ENCODE measurements at places on chromosomes 2 and 18. TPM values are rescaled to one million over a fixed set of nuclear protein-coding genes. Genes with fewer than 3 reads are reported as not detected.
A peak's percentile ranks its signal among the peaks of the same experiment; 100 is the strongest.

TRMT61B gene
- total RNA-seq: 17.4 TPM

CKAP2L gene
- total RNA-seq: not detected

DNA sequence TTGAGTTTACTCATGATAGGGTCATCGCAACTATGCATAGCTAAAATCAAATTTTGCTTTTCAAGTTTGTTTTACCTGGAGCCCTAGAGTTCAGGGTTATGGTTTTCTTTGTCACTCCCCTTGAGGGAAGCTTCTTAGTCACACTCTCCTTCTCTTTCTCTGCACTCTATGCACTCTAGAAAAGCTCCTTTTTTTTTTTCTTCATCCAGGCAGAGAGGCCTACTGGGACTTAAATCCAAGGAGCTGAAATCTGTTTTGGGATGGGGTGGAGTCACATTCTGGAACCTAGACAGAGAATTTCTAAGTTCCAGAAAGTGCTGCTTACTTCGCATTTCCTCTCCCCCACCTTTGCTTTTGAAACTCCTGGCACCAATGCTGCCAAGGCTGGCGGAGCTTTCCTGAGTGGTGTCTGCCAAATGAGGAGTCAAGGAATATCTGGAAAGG lies 19.1 kb upstream of the IL18R1 start:
- H3K4me3 ChIP-seq: no peak overlapping the region
- no peaks in the 10 kb centered on the region for H3K27me3 ChIP-seq
- DNase-seq: no peak
- no peak overlapping the region for H3K27ac ChIP-seq
- H3K4me1 ChIP-seq: no peaks in the 10 kb centered on the region

GRCh38 chr2:7706791-7707190 lies 789.6 kb downstream of the RNF144A start:
- no peaks in the 10 kb centered on the region for H3K4me1 ChIP-seq
- H3K27ac ChIP-seq: no peak overlapping the region
- no peak overlapping the region for H3K4me3 ChIP-seq
- no peaks in the 10 kb centered on the region for H3K36me3 ChIP-seq
- no peak for DNase-seq
- no peaks in the 10 kb centered on the region for H3K27me3 ChIP-seq

DNA sequence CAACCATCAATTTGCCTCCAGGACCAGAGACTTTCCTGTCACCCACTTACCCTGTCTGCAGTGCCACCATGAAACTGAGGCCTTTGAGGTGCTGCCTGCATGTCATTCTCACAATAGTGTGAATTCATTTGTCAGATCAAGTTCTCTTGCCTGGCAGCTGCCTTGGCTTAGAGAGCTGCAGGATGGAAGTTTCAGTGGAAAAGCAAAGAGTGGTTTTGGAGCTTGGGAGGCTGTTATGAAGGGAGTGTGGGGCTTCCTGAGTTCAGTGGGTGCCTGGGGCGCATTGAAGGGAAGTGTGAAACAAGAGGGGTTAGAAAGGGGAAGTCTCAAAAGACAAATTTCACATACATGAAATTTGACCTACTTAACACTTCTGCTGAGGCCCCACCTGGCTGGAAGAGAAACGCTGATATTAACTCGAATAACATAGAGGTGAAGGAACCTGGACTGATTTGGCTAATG lies 7.9 kb upstream of the LBH start:
- no peak for DNase-seq
- H3K36me3 ChIP-seq: no peaks in the 10 kb centered on the region
- H3K4me1 ChIP-seq: peaks cover 66% of the 10 kb centered on the region
- H3K27ac ChIP-seq: peak overlapping the region; percentile 95
- H3K4me3 ChIP-seq: no peak overlapping the region
